ENCODE measurements at places on chromosomes 2 and 18. TPM values are rescaled to one million over a fixed set of nuclear protein-coding genes. Genes with fewer than 3 reads are reported as not detected.

CYRIA gene
- 0.12 TPM for total RNA-seq

ALPP gene
- total RNA-seq, result not detected

GRHL1 gene
- total RNA-seq, result 0.36 TPM

CRYBA2 gene
- total RNA-seq, result 0.20 TPM

CWC22 gene
- total RNA-seq, result 21.7 TPM

ABCG8 gene
- total RNA-seq, result not detected

MOCOS gene
- total RNA-seq, result 5.1 TPM

HOXD9 gene
- 1.4 TPM for total RNA-seq

TMEM169 gene
- 2.9 TPM for total RNA-seq

GRCh38 chr2:85772019-85772745 lies 18.4 kb downstream of the ATOH8 start:
- peak; percentile 100 for DNase-seq

- DNase-seq, result no peak
Measured at GRCh38 chr18:56825878-56826277, 174.7 kb downstream of the WDR7 start.

- DNase-seq, result no peak
Measured at GRCh38 chr2:81412681-81413080, 1108.1 kb upstream of the LRRTM1 start.

- peak; percentile 98 for DNase-seq
Measured at GRCh38 chr2:37376421-37377186, 32.2 kb downstream of the QPCT start.

DNA sequence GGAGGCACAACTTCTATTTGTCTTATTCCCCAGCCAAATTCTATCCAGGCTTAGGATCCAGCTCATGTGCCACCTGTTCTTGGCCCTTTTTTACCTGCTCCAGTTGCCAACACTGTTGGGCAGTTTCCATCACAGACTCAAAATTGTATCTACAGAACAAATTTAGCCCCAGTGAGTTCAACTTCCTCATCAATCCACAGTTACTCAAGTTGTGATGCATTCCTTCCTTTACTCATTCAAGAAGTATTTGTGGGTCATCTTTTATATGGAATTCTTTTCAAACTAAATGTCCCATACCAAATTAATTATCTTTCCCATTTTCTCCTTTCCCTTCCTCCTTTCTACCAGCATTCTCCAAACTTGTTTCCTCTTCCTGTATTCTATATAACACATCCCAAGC lies 12.7 kb upstream of the DDX18 start:
- no peak for DNase-seq

DNA sequence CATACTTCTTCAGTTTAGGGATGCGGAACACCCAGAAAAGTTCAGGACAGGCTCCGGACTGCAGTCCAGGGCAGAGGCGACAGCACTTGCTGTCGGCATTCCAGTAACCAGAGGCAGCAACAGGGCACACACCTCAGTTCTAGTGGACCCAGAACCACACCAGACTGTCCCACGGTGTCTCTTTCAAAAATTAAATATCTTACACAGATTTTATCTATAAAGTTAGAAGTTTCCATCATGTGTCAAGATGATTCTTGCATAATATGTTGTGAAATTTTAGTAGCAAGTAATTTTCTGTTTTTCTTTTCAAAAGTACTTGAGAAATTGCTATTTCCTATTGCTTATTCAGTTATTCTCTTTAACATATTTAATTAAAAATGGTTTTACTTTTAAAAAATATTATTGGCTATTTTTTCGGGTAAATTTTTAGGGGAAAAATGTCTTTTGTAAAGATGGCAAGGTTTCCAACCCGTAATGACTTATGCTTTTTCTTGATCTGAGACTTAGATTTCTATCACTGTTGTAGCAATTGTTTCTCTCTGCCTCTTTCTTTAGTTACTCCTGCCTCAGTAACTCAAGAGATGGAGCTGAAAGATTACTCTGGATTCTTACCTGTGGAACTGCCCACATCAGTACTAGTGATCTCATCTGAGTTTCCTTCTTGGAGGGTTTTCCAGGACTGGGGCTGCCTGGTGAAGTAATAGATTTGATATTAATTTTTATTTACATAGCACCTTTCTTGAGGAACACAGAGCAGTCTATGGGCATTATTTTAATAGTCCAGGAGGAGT lies 182.7 kb downstream of the LTBP1 start:
- DNase-seq, result no peak

DNA sequence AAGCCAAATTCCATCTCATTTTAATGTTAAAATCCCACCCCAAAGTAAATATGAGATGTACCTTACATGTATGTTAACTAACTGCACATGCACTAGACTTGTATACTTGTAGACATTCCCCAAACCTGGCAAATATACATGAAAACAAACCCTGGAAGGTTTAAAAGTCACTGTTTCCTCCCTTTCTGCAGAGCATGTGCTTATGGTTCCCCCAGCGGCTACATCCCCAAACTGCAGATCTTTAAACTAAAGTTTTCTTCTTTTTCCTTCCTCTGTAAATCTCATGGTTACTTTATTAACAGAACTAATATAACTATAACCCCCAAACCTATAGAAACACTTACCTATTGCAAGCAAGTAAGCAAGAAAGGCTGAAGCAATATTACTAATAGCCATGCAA lies 731.5 kb downstream of the LRP1B start:
- DNase-seq, result no peak

DNA sequence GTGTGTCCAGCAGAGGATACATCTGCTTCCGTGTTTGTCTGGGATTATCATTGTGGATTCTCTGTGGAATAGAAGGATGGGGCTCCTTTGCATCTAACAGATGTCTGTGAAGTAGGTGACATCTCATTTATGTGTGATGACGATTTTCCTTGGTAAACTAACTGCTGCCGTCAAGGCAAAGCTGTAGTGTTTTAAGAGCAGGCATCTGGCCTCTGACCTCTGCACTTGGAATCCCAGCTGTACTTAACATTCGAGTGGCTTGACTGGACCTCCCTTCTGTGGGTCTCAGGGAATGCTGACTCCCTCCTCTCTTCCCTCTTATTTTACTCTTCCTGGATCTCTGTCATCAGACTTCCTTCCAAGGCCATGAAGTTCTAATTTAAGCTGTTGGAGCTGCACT lies 56.4 kb downstream of the DCDC2C start:
- DNase-seq, result no peak

DNA sequence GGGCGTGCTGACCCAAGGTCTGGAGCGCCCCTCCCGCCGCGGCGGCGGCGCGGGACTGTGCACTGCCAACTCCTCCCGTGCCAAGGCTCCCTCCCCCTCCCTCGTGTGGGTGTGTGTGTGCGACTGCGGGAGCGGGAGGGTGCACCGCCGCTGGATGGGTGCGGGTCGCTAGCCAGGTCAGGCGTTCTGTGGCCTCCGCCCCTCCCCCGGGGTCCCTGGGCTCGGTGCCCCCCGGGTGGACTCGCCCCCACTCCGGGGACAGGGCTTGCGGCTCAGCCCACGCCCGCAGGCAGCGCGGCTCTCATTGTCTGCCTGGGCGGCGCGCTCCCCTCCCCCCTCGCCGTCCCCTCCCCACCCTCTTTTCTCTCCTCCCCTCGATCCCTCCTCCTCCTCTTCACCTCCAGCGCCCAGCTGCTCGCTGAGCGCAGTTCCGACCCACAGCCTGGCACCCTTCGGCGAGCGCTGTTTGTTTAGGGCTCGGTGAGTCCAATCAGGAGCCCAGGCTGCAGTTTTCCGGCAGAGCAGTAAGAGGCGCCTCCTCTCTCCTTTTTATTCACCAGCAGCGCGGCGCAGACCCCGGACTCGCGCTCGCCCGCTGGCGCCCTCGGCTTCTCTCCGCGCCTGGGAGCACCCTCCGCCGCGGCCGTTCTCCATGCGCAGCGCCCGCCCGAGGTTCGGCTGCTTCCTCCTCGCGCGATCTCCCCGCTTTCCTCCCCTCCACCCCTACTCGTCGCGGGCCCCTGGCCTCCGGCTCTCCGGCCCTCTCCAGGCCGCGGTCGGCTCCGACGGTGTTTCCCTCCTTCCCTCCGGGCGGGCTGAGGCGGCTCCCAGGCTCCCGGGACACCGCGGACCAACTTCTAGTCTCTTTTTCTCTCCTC lies at the start of gene GATA6:
TSS of gene GATA6 (plus strand) at position 579 of the 878 bp plus-strand sequence. CDS start 1,556 bp downstream, outside the sequence.
- peak; percentile 84 for DNase-seq

DNA sequence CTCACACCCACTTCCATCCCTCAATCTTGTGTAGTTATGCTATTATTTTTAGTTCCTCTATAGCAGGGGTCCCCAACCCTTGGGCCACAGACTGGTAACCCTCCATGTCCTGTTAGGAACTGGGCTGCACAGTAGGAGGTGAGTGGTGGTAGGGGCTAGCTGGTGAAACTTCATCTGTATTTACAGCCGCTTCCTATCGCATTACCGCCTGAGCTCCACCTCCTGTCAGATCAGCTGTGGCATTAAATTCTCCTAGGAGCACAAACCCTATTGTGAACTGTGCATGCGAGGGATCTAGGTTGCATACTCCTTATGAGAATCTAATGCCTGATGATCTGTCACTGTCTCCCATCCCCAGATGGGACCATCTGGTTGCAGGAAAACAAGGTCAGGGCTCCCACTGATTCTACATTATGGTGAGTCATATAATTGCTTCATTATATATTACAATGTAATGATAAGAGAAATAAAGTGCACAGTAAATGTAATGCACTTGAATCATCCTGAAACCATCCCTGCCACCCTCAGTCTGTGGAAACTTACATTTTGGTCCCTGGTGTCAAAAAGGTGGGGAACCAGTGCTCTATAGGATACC lies 1.6 kb upstream of the RAB11FIP5 start:
- peak; percentile 50 for DNase-seq

GRCh38 chr2:100957996-100958653 lies 44.0 kb upstream of the RPL31 start:
- peak; percentile 34 for DNase-seq

DNA sequence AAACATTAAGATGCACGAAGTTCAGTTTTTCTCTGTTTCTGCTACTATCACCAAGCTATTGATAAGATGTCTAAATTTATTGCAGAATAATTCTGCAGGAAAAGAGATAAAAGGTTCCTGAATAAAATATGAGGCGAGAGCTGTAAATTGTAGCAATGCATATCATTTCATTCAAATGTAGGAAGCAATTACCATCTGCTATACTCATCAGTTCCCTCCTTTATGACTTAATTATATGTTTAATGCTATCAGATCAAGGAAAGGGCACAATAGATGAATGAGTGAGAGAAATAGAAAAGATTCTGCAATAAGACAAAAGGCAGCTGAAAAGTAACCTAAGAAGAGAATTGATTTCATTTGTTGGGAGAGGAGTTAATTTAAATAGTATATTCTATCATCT lies 108.2 kb upstream of the GALNT5 start:
- DNase-seq, result no peak

GRCh38 chr18:74368901-74369705 lies 53.5 kb downstream of the C18orf63 start:
- no peak for DNase-seq

DNA sequence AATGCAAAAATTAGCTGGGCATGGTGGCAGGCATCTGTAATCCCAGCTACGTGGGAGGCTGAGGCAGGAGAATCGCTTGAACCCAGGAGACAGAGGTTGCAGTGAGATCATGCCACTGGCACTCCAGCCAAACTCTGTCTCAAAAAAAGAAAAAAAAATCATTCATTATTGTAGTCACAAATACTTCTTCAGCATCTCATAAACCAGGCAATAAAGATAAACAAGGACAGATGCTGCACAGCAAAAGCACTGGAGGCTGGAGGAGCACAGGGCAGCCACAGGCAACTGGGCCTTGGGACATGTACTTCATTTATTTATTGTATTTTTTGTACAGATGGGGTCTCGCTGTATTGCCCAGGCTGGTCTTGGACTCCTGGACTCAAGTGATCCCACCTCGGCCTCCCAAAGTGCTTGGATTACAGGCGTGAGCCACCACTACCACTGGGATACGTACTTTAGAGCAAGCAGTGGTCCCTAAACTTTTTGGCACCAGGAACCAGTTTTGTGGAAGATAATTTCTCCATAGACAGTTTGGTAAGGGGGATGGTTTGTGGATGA lies 16.8 kb upstream of the MAT2A start:
- DNase-seq, result no peak

DNA sequence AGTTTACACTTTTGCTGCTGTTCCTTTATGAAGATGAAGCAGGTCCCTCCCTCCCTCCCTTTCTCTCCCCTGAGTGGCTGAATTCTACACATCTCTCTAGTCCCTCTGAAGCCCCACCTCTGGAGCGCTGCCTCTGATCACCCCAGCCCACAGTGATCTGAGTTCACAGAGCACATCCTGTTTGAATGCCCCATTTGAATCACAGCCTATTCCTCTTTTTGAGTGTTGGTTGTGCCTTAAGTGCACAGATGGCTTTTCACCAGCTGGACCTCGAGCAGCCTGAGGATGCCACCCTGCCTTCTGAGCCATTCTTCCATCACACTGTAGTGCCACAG lies 87.1 kb downstream of the ITGB1BP1 start:
- peak; percentile 33 for DNase-seq

DNA sequence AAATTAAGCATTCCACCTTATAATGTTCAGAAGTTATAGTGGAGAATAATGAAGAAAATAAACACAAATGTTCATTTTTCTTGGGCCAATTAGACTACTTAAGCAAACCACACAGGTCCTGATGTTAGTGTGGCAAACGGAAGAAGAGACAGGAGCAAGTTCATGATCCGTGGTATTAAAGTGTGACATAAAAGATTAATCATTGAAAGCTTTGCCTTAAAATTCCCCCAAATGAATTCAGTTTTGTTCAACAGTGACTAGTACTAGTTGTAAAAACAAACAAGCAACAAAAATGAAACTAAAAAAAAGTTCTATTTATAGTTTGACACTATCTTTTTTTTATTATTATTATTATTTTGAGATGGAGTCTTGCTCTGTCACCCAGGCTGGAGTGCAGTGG lies 73.7 kb downstream of the RFTN2 start:
- DNase-seq, result no peak

GRCh38 chr2:75737961-75738360 lies 27.2 kb upstream of the GCFC2 start:
- DNase-seq, result no peak

DNA sequence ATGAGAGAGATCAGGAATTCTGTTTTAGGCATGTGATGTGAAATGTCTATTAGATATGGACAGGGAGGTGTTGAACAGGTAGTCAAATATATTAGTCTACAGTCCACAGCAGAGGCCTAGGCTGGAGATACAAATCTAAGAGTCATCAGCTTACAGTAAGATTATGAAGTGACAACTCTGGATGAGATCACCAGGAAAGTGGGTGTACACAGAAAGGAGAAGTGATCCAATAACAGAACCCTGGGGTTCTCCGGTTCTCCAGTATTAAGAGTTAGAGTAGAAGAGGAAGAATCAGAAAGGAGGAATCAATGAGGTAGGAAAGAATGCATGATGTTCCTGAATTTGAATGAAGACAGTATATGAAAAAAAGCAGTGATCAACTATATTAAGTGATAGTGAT lies 362.3 kb downstream of the FIGN start:
- DNase-seq, result no peak

- peak; percentile 59 for DNase-seq
Measured at GRCh38 chr2:82790206-82791021, 1668.7 kb downstream of the SUCLG1 start.

DNA sequence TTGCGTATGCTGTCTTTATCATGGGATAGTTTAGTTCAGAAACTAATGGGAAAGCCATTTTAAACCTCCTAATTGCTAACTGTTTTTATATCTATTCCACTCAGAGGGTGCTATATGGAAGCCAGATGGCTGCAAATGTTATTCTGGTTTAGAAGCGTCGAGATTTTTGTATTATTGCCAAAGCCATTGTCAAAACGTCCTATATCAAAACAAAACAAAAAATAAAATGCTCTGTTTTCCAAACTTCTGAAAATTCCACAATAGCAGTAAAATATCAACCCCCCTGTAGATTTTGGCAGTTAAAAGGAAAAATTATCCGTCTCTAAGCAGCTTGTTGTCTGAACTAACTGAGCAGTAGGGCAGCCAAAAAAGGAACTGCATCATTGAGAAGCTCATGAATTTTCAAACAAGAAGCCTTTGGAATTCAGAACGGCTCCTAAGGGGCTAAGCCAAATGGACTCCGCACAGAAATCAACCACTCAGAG lies 195.4 kb upstream of the CWC22 start:
- no peak for DNase-seq

All from RPMI7951 (cell line).